Occipital lobe (tissue), 3 donors: ENCODE measurements at places on chromosomes 13 and 19. TPM values are rescaled to one million over a fixed set of nuclear protein-coding genes. Genes with fewer than 3 reads are reported as not detected.

GPR183 gene
- 3.1 TPM for total RNA-seq

DNA sequence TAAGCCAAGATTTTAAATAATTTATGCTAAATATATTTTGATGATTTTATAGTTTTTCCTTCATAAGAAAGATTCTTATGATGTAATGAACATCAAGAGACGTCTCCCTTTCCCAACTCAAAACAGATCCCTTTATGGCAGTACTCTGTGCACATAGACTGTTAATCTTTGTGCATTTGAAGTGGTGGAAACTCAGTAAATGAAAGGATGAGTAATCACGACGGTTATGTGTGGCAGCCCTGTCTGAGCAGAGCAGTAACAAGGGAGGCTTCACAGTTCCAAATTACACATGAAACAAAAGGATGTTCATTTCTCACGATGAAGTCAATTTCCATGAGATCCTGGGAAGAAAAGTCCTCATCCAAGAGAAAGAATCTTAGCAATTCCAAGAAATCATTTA lies 498.1 kb downstream of the KLF5 start:
- DNase-seq: no peak

GRCh38 chr19:45766869-45767346 lies 2.1 kb downstream of the SIX5 start:
- DNase-seq: no peak

DNA sequence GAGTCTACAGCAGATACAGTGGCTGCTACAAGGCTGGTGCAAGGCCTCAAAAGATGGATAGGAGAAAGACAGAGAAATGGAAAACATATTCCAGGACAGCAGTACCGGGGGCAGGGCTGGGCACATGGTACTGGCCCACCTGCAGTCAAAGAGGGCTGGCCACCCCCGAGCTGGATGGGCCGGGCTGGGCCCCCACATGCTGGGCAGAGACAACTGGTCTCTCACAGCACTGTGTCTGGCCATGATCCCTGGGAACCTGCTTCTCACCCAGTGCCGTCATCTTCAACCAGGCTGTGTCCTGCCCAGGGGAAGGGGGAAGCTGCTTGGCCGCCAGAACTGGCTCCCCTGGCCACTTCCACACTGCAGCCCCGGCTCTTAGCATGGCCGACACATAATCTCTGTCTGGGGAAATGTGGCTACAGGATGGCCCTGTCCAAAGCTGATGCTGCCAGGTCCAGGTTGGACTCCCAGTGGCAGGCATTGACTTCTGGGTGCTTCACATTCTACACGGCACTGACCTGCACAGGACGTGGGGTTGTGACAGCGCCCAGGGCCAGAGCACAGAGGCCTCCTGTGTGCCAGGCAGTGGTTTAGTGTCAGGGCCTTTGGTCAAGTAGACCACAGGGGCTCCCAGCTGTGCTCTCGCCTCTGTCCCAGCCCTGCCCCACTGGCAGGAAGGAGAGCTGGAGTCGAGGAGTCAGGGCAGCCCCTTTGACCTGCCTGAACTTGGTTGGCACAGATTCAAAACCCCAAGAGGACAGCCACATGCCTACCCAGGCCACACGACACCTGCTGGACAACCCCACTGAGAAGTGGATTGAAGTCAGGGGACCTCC lies 21.7 kb downstream of the PEPD start:
- DNase-seq: no peak

DNA sequence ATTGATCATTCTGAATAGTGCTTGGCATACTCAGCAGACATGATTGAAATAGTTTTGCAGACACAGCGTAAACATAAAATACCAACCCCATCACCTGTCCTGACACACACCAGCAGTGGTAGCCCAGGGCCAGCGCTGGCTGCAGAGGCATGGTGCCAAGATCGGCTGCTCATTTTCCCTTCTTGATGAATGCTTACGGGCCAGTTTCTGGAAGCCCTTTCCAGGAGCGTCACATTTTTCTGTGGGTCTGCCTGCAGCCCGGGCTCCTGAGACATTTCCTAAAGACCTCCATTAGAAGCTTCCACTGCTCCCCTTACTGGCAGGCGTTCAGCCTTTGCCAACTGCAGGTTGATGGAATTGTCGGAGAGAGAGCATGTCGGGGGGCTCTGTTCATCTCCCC lies 48.6 kb downstream of the CHST8 start:
- no peak for DNase-seq

GRCh38 chr13:112997188-112998130 lies 28.4 kb downstream of the MCF2L start:
- no peak for DNase-seq

GRCh38 chr19:15913384-15913783 lies 15.5 kb upstream of the CYP4F2 start:
- DNase-seq: no peak

DNA sequence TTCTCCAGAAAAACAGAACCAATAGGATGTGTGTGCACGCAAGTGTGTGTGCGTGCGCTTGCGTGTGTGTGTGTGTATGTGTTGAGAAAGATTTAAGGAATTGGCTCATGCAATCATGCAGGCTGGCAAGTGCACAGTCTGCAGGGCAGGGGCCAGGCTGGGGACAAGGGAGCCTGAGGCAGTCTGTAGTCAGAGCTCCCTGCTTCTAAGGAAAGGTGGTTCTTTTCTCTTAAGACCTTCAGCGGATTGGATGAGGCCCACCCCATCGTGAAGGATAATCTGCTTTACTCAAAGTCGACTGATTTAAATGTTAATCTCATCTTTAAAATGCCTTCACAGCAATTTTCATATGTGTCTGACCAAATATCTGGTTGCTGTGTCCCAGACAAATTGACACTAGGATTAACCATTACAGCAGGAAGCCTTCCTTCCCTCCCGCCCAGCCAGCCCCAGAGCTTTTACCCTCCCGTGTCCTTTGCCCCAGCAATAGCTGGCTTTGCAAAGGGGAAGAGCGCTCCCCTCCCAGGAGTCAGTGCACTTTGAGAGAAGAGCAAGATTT lies 15.0 kb upstream of the NAXD start:
- no peak for DNase-seq

DNA sequence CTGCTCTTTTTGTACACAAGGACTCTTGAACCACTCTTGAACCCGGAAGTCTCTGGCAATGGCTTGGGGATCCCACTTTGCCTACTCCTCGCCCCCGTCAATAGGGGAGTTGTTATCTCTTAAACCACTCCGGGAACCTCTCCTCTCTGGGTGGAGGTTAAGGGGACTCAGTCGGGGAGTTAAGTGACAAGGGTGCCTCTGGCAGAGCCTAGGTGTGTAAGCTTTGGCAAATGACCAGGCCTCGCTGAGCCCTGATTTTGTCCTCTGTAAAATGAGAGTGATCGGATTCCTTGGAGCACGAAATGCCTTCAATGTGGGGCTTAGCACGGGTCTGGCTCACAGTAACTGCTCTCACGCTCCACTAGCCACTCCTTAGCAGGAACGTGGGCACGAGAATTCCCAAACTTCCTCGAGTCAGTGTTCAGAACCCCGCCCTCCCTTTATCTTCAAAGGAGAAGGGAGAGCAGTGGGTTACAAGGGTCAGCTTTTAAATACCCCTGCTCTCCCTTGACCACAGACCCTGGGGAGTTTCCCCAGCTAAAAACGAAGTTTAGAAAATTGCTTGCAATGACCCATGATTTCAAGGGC lies 193.3 kb downstream of the KATNAL1 start:
- DNase-seq: no peak

GRCh38 chr19:15437355-15438123 lies 12.2 kb downstream of the WIZ start:
- DNase-seq: no peak

CGB7 gene
- not detected for total RNA-seq

GRCh38 chr13:35785576-35786303 lies 309.3 kb upstream of the MAB21L1 start:
- no peak for DNase-seq

DNA sequence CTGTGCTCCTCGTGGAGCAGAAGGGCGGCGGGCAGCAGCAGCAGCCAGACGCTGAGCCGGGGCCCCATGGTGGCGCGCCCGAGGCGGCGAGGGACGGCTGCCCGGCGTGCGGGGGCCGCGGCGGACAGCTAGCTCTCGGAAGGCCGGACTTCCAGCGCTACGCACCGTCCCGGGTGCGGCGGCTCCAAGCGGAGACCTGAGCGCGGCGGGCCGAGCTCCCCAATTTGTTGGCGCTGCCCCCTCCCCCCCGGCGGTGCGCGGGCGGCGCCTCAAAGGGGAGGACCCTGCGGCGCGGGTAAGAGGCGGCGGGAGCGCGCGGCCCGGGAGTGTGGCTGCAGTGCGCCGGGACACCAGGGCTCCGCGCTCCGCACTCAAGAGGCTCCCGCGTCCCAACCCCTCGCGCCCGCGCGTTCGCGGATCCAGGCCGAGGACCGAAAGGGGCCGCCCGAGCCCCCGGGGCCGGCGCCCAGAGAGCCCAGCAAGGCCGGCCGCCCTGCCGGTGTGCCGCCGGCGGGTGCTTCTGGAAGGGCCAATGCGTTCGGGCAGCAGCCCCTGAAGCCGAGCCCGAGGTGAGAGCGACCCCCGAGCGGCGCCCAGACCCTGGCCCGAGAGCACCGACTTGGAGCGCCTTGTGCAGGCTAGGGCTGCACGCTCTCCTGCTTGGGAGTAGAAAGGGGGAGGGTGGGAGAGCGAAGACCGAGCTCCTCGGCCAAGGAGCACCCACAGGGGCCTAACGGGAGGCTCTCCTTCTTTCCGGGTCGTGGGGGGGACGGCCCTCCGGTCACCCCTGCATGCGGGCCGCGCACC lies at the start of the genes COL4A1 and COL4A2:
COL4A1 (minus strand) TSS at position 198 of the 807 bp plus-strand sequence; CDS start at position 68, 130 bp downstream.
COL4A2 (plus strand) TSS at position 325 of the 807 bp plus-strand sequence. CDS start 620 bp downstream, outside the sequence.
- DNase-seq: peak; percentile 24

- no peak for DNase-seq
Measured at GRCh38 chr13:90868321-90868920, 479.1 kb upstream of the MIR17HG start.

GRCh38 chr19:27765912-27766725 lies 1446.8 kb downstream of the UQCRFS1 start:
- DNase-seq: no peak

DNA sequence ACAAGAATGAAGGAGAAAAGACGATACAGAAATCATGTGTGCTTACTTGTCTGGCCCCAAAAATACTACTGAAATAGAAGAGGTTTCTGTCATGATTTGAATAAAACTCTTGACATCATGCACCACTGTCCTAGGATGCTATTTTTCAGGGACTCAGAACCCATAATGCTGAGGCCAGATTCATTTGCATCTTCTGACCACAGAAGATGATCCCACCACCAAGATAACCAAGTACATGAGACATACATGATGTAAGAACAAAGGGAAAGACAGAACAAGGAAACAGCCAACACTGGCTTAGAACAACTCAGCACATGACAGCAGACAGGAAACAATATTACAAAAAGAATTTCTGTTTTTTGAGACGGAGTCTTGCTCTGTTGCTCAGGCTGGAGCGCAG lies 2.5 kb downstream of the ZNF552 start:
- no peak for DNase-seq

DNA sequence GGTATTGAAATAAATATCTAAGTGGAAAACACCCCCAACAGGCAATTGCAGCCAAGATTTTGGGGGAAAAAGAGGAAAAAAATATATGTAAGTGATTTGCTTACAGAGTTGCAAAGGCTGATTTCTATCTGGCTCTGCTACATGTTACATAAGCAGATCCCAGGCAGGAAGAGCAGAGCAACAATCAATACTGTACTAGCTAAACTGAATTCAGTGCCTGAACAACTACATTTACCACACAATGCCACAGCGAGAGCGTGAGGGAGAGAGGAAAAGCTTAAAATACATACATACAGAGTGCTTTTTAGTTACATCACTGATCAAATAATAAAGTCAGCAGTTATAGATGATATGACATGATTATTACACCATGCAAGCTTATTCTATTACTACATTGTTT lies 665.6 kb upstream of the ARGLU1 start:
- DNase-seq: no peak

DNA sequence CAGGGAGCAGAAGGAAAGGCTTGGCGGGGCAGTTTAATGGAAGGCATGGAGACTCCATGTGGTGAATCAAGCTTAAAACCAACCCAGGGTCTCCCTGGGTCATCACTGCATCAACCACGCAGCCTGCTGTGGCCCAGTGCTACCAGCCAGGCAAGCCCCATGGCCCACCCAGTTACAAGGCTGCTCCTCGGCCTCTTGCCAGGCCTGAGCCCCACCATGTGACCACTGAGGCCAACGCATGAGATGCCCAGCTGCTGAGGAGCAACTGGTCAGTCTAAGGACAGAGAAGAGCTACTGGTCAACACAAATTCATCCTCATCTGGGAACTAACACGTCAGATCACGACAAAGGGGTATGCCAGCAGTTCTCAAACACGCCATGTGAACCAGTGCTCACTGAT lies 15.4 kb upstream of the KPTN start:
- no peak for DNase-seq

GRCh38 chr19:2122982-2123381 lies 26.3 kb downstream of the IZUMO4 start:
- DNase-seq: no peak

DNA sequence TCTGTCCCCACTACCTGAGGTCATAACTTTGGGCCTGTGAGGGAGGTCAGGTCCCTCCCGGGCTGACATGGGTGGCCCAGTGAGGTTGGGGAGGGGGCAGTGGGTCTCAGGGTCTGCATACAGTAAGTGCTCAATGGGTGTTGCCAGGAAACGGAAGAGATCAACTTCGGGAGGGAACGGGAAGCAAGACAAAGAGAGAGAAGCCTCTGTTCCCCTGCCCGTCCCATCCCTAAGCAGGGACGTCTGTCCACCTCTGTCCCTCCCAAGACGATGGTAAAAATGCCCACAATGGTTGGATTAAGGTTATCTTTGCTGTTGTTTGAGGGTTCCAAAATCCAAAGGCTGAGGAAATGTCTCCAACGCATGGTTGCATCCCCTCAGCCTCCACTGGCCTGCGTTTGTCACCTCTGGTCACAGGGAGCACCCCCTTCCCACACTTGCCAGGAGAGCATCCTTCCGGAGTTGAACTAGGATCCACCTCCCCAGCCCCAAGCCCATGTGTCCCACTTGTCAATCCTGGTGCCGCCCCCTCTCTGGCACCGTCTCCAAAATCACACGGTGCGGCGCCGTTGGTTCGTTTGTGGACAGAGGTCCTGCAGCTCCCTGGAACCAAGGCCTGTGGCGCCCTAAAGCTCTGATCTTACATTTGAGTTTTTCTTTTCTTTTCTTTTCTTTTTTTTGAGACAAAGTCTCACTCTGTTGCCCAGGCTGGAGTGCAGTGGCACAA lies 774 bp upstream of the HOMER3 start:
- DNase-seq: no peak
